T follicular helper cell (primary cell): ENCODE measurements at places on chromosomes 16 and 17.

- DNase-seq, result no peak
Observed at GRCh38 chr16:71198408-71198807, 32.1 kb downstream of the HYDIN start.

DNA sequence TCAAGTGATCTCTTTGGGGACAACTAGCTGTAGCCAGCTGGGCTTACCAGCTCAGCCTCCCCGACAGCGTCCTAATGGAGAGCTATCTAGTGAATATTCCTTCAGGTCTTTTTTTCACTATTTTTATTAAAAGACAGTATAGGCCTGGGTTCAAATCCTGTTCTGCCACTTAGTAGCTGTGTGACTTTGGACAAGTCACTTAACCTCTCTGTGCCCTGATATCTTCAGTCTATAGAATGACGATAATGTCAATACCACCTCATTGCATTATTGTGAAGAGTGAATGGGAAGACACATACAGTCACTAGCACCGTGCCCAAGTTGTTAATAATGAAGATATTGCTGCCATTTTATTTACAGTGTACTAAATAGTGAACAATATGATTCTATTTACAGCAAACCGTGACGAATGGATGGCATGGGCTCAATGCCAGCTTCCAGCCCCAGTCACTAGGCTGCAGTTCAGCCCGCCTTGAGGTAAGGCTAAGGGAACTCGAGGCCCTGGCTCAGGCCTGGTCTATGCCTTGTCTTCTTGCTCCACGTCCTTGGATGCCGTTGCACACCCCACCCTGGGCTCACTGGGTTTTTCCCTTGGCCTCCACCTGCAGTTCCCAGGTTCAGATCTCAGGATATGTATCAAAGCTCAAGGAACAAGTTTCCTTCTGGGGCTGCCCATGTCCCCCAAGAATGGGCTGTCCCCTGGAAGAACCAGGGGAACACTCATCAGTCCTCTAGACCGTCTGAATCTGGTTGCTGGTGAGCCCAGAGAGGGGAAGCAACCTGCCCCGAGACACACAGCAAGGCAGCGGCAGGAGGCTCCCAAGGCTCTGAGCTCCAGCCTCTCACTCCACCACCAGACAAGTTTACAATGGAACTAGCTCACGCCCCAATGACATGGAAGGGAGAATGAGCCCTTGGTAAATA is 95.4 kb upstream of the TNRC6C start:
- no peak for DNase-seq

- no peak for DNase-seq
Observed at GRCh38 chr16:70746040-70746707, 54.8 kb downstream of the VAC14 start.

DNA sequence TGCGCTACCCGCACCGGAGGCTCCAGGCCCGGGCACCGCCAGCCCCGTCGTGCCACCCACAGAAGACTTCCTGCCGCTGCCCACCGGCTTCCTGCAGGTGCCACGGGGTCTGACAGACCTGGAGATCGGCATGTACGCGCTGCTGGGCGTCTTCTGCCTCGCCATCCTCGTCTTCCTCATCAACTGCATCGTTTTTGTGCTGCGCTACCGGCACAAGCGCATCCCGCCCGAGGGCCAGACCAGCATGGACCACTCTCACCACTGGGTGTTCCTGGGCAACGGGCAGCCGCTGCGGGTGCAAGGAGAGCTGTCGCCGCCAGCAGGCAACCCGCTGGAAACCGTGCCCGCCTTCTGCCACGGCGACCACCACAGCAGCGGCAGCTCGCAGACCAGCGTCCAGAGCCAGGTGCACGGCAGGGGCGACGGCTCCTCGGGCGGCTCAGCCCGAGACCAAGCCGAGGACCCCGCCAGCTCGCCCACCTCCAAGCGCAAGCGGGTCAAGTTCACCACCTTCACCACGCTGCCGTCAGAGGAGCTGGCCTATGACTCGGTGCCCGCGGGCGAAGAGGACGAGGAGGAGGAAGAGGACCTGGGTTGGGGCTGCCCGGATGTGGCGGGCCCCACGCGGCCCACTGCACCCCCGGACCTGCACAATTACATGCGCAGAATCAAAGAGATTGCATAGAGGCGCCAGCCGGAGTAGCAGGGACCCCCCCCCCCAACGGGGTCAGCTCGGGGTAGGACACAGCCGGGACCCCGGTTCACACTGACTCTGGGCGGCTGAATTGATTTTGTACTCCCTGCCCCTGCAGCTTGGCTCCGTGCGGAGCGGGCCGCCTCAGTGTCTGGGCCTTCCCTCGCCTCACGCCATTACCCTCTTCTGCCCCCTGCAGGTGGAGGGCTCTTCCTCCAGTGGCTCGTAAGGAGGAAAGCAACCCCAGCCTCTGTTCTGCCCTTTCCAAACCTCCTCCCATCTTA is 58.5 kb downstream of the TMEM132E start:
- DNase-seq, result peak; percentile 69

GRCh38 chr16:4617880-4618279 is 3.2 kb upstream of the UBALD1 start:
- no peak for DNase-seq

DNA sequence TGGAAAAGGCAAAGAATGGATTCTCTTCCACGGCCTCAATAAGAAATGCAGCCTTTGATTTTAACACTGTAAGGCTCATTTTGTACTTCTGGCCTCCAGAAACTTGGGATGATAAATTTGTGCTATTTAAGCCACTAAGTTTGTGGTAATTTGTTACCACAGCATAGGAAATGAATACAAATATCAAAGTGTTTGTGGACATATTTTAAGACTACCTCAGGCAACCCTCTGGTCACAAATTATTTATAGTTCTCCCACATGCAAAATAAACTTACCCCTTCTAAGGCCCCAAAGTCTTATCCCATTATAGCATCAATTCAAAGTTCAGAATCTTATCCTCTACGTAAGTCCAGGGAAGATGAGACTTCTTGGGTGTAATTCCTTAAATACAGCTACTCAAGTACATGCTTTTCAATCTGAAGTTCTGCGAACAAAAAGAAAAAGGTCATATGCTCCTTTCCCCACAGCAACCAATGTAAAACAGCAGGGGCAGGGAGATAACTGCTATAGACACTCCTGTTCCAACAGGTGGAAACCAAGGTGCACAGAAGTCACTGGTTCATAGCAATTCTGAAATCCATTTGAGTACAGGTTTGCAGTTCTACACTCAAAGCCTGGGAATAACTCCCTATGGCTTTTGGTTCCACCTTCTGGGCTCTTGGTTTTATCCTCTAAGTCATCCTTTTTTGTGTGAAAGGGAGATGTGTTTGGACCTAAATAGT is 5.4 kb upstream of the EFCAB13 start:
- DNase-seq, result no peak

GRCh38 chr16:47731252-47731651 is 270.1 kb downstream of the PHKB start:
- DNase-seq, result no peak

DNA sequence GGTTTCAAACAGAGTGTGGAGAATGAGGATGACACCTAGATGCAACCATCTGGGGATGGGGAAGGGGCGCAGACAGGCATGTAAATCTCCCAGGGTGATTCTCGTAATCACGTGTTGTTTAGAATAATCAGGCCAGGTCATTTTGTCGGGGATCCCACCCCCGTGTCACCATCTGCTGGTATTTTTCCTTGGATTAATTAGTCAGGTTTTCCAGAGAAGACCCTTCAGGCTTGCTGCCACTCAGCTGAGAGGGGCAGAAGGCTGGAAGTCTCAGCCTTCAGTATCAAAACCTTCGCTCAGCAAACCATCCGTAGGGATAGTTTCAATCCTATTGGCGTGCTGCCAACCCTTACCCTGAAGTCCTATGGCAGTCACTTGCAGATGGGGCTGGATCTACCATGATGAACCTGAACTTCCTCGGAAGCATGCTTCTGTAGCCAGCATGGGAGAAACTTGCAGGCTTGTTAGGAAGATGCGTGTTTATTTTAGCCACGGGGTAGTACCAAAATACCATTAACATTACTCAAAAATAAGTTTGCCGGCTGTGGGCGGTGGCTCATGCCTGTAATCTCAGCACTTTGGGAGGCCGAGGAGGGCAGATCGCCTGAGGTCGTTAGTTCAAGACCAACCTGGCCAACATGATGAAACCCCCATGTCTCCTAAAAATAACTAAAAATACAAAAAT is 7.5 kb upstream of the ADCY9 start:
- no peak for DNase-seq

- no peak for DNase-seq
Observed at GRCh38 chr16:57409065-57409464, 4.5 kb downstream of the CCL17 start.

DNA sequence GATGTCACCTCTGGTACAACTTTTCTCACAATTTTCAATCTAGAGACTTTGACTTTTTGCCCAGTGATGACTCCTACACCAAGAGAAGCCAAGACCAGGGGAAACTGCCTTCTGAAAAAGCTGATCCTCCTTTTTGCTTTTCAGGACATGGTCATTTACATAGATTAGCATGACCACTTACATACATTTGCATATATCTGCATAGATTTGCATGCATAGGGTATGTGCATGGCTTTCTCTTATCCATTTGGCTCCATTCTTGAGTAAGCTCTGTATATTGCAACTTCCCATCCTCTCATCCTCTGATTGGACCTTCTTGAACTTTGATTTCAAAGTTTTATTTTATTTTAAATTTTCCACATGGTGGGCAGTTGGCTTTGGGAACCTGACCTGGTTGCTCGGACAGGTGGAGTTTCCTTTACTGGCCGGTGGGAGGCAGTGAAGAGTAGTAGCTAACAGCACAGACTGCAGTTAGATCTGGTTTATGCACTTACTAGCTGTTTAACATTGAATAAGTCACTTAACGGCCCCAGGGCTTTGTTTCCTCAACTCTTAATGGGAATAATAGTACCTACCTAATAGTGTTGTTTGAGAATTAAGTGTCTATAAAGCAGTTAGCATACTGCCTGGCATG is 92.9 kb downstream of the GPR139 start:
- no peak for DNase-seq

DNA sequence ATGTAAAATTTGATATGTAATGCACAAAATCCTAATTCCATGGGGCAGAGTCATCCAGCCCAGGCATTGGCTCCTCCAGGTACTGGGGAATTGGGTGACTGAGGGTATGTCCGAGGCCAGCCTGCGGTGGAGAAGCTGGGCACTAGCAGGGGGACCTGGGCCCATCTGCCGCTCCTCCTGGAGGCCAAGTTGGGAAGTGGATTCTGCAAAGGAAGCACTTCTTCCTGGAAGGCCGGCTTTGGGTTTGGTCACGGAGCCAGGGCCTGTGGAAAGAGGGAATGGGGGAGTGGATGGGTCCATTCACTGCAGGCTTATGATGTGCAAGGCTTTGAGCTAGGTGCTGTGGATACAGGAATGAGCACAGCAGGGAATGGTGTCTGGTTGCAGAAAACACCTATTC is 85.8 kb downstream of the GNAO1 start:
- no peak for DNase-seq

DNA sequence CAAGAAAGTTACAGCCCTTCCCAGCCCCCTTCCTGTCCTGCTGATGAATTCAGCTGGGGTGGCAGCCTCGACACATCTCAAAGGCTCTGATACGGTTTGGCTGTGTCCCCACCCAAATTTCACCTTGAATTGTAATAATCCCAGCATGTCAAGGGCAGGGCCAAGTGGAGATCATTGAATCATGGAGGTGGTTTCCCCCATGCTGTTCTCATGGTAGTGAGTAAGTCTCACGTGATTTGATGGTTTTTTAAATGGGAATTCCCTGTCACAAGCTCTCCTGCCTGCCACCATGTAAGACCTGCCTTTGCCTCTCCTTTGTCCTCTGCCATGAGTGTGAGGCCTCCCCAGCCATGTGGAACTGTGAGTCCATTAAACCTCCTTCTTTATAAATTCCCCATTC is 163.2 kb upstream of the FOXF1 start:
- DNase-seq, result no peak

DNA sequence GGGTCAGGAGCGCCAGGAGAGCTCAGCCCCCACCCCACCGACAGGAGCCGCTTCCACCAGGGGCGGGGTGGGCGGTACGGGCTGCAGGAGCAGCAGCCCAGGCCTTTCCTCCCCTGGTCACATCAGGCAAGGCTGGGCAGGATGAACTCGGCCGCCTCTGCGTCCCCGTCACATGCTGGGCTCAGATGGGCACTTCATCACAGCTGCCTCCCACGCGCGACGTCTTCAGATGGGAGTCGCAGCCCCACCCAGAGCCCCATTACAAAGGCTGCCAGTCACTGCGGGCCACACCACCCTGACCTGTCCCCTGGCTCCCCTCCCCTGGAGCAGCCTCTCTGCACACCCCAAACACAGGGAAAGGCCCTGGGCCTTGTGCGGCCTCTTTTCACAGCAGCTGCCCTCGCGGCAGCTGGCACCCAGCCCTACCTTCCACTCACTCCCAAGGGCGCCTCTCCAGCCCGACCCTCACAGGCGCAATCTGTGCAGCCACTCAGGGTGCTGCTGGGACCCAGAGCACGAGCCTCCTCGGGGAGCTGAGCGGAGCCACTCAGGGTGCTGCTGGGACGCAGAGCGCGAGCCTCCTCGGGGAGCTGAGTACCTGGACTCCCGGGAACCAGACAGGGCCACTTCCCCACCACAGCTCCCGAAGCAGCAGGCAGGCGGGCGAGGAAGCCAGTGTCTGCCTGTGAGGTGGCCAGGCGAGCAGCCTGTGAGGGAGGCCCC is 4.7 kb downstream of the ZNF598 start:
- DNase-seq, result no peak

DNA sequence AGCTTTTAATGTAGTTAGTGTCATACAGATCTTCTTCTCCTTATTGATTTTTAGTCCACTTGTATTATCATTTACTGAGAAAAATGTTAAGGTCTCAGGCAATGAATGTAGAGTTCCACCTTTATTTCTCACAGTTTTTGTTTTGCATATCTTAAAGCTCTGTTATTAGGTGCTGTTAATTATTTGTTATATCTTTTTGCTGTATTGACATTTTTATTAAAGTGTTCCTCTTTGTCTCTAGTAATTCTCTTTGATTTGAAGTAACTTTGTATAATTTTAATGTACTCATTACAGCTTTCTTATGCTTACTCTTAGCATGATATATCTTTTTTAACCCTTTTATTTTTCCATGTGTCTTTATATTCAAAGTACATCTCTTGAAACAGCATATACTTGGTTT is 22.4 kb upstream of the USP43 start:
- DNase-seq, result no peak

GRCh38 chr17:16364625-16365024 is 11.4 kb upstream of the CENPV start:
- no peak for DNase-seq

DNA sequence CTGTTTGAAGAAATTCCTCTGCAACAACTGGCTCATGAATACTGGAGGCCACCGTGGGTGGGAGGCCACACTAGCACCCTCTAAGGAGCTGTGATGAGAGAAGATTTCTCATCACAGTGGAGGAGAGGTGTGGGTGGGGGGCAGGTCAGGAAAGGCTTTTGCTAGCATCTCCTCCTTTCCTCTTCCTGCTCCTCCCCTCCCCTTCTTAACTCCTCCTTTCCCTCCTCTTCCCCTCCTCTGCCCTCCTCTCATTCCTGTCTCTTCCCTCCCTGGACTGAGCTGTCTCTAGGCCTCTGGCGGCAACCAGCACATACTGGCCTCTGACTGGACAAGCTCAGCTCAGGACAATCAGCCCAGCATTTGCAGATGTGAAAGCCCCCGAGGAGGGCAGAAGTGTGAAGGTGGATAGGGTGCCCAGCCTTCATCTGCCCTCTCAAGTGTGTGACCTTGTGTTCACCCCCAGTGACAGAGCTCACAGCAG is 19.0 kb upstream of the LHX1 start:
- DNase-seq, result no peak

- no peak for DNase-seq
Observed at GRCh38 chr17:20084621-20085282, 75.6 kb downstream of the SPECC1 start.
